ENCODE measurements at places on chromosomes 4 and X. TPM values are rescaled to one million over a fixed set of nuclear protein-coding genes. Genes with fewer than 3 reads are reported as not detected.

DNA sequence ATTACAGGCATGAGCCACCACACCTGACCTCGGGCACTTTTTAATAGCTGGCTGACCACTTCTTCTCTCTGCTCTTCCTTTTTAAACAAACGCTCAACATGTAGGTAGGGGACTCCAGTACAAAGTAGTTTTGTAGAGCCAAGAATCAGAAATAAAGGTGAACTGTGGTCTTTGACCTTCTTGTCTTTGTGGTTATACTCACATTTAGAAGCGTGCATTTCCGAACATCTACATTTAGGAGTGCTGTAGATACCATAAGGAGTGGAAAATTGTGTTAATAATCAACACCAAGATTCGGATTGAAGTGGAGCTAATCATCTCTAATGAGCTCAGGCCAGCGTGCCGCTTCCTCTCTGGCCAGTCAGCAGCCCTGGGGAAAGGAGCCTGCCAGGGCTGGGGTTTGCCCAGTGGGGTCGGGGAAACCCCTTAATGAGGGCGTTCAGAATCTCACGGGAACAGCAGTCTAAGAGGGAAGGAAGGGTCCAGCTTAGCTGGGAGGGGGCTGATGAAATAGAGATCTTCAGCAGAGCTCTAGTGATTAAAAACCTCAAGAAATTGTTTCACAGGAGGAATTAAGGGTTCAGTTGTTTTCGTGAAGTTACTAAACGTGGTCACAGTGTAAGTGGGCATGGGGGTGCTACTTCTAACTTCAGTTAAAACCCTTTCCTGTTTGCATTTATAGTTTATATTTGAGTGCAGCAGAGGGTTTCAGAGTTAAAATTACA is 81.2 kb downstream of the GAB1 start:
- no peaks in the 10 kb centered on the region for H3K27me3 ChIP-seq
- no peak overlapping the region for H3K27ac ChIP-seq
- no peak overlapping the region for H3K4me3 ChIP-seq
- H3K36me3 ChIP-seq: no peaks in the 10 kb centered on the region

DNA sequence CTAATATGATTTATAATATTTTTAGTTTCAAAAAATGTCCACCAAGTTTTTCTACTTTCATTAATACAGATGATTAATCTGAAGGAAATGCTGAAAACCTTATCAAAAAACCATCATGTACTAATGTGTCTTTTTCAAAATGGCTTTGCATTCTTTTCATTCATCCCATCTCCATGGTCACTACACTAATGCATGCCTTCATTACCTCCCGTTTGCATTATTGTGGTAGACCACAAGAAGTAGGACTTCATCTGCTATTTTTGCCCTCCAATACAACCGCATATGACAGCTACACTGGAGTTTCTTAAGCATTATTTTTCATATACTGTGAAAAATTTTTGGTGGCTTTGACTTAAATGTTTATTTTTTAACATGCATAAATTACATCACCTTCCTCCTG is 37.9 kb upstream of the FSTL5 start:
- H3K4me1 ChIP-seq: no peaks in the 10 kb centered on the region
- no peaks in the 10 kb centered on the region for H3K27me3 ChIP-seq
- no peaks in the 10 kb centered on the region for H3K36me3 ChIP-seq
- no peak overlapping the region for H3K27ac ChIP-seq

- H3K36me3 ChIP-seq: no peaks in the 10 kb centered on the region
- no peak for DNase-seq
- no peaks in the 10 kb centered on the region for H3K27me3 ChIP-seq
- peaks cover 29% of the 10 kb centered on the region for H3K4me1 ChIP-seq
- no peak within 1 kb of the TSS for H3K4me3 ChIP-seq
Measured at GRCh38 chr4:119135721-119136121, at the start of gene MYOZ2. MYOZ2 (plus strand) TSS chr4:119135832; CDS start chr4:119136526, 694 bp downstream.

The MAGIX gene
- total RNA-seq: 1.4 TPM

The EDNRA gene
- not detected for total RNA-seq

DNA sequence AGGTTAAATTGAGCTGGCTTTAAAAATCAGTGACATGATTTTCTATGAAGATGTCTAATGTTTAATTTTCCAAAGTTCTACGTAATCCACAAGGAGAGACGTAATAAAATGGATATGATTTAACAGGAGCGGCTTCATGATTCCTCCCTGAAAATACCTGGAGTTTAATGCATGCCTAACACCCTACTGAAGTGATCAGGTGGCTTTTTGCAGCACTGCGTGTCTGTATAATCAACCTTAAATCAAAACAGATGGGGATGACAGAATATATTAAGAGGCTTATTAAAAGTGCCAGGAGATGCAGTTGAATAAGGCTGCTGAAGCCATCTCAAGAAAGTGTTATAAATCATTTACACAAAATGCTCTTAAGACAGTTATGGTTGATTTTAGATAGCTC is 112.4 kb upstream of the TLR3 start:
- H3K27me3 ChIP-seq: no peaks in the 10 kb centered on the region
- H3K4me3 ChIP-seq: no peak overlapping the region
- no peaks in the 10 kb centered on the region for H3K36me3 ChIP-seq
- DNase-seq: no peak

- H3K36me3 ChIP-seq: no peaks in the 10 kb centered on the region
- no peaks in the 10 kb centered on the region for H3K27me3 ChIP-seq
- no peak overlapping the region for H3K27ac ChIP-seq
- no peak overlapping the region for H3K4me3 ChIP-seq
Measured at GRCh38 chr4:187321711-187322110, 598.1 kb upstream of the FAT1 start.

The DAPP1 gene
- total RNA-seq: 18.8 TPM

- H3K36me3 ChIP-seq: no peaks in the 10 kb centered on the region
- no peak overlapping the region for H3K4me3 ChIP-seq
- DNase-seq: no peak
Measured at GRCh38 chr4:163474027-163474426, 473 bp upstream of the TKTL2 start.

The BEX3 gene
- total RNA-seq: 9.5 TPM

DNA sequence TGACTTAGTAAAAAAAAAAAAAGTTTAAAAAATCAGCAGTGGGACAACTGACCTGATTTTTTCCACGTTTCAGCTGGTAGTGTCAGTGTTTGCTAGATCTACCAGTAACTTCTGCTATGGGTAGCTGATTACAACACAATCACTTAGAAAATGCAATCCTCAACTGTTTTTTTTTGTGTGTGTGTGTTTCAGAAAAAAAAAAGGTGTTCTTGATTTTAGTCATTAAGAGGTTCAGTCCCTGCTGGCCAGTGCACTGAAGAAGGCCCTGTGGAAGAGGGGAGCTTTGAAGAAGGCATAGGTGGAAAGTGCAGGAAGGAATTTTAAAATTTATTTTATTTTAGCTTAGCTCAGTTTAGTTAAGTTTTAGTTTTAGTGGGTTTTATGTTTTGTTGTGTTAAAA is 46.9 kb downstream of the SH2D1A start:
- no peaks in the 10 kb centered on the region for H3K27me3 ChIP-seq
- peaks cover 21% of the 10 kb centered on the region for H3K4me1 ChIP-seq

DNA sequence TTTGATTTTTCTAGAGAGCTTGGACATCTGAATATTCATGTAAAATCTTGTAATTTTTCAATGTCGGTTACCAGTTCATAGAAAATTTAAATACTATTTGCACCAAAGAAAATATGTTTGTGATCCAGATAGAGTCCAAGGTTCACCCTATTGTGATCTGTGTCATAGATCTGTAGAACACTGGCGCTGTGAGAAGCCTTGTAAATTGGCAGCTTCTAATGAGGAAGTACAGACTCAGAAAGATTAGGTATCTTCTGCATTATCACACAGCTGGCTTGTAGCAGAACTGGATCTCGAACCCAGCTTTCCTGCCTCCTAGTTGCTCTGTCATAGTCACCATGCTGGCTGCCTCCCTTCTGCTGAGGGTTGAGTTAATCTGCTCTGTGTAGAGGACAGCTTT is 106.5 kb upstream of the PAK3 start:
- H3K27ac ChIP-seq: no peak overlapping the region
- DNase-seq: no peak
- no peak overlapping the region for H3K4me3 ChIP-seq
- H3K36me3 ChIP-seq: no peaks in the 10 kb centered on the region

The FGG gene
- not detected for total RNA-seq

GRCh38 chr4:76980261-76980660 is 30.7 kb downstream of the SEPTIN11 start:
- H3K27ac ChIP-seq: no peak overlapping the region
- H3K4me3 ChIP-seq: no peak overlapping the region
- H3K4me1 ChIP-seq: peaks cover 51% of the 10 kb centered on the region
- DNase-seq: no peak
- H3K27me3 ChIP-seq: no peaks in the 10 kb centered on the region
- no peaks in the 10 kb centered on the region for H3K36me3 ChIP-seq

The GLRA2 gene
- total RNA-seq: not detected

GRCh38 chr4:120673696-120674095 is 248.8 kb downstream of the PRDM5 start:
- H3K4me3 ChIP-seq: no peak overlapping the region
- DNase-seq: no peak
- H3K27me3 ChIP-seq: no peaks in the 10 kb centered on the region

The SPANXN3 gene
- not detected for total RNA-seq

- H3K27me3 ChIP-seq: no peaks in the 10 kb centered on the region
- H3K36me3 ChIP-seq: no peaks in the 10 kb centered on the region
- no peak overlapping the region for H3K4me3 ChIP-seq
- no peak overlapping the region for H3K27ac ChIP-seq
Measured at GRCh38 chr4:68693325-68694075, 23.0 kb upstream of the UGT2B15 start.

The MAGEB10 gene
- total RNA-seq: not detected

- DNase-seq: no peak
- H3K4me3 ChIP-seq: no peak overlapping the region
- no peak overlapping the region for H3K27ac ChIP-seq
- H3K4me1 ChIP-seq: no peaks in the 10 kb centered on the region
- no peaks in the 10 kb centered on the region for H3K36me3 ChIP-seq
- no peaks in the 10 kb centered on the region for H3K27me3 ChIP-seq
Measured at GRCh38 chr4:176256921-176257320, 12.1 kb downstream of the ASB5 start.

DNA sequence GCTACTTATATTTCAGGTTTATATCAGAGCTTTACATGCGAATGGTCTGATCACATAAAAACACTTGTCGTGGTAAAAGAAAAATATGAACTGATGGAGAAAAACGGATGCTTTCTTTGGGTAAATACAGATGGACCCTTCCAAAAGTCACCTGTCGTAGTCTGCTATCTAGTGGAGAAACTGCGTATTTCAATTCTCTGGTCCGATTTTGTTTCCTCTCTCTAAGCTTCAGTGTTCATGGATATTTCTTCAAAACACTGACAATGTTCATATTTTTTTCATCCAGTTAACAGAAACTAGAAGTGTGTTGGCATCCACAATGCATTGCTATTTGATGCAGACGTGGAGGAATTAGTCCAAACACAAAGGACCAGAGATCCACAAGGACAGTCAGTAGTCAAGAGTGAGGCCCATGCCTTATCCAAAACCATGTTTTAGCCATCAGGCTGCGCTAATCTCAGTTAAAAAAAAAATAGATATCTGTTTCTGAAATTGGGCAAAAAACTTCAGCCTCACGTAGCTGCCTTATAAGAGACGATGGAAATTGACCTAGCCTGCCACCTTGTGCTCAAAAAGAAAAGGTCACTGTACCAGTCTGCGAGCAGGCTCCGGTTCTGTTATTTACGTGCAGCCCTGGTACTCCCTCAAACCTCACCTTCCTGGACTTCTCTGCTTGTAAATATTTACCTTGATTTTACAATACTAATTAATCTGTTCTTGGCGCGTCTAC is 16.0 kb downstream of the MEPE start:
- no peaks in the 10 kb centered on the region for H3K27me3 ChIP-seq
- peak overlapping the region; percentile 47 for H3K4me3 ChIP-seq
- DNase-seq: no peak
- no peak overlapping the region for H3K27ac ChIP-seq

The SLIT2 gene
- not detected for total RNA-seq

GRCh38 chrX:108165383-108166111 is 74.0 kb downstream of the ATG4A start:
- H3K36me3 ChIP-seq: no peaks in the 10 kb centered on the region
- H3K4me1 ChIP-seq: no peaks in the 10 kb centered on the region
- no peak for DNase-seq
- no peaks in the 10 kb centered on the region for H3K27me3 ChIP-seq
- no peak overlapping the region for H3K27ac ChIP-seq

- no peak overlapping the region for H3K4me3 ChIP-seq
- no peak overlapping the region for H3K27ac ChIP-seq
- H3K36me3 ChIP-seq: no peaks in the 10 kb centered on the region
- no peaks in the 10 kb centered on the region for H3K4me1 ChIP-seq
- DNase-seq: no peak
Measured at GRCh38 chr4:11408233-11408967, 20.3 kb downstream of the HS3ST1 start.

The SMARCA1 gene
- total RNA-seq: not detected

GRCh38 chr4:125325733-125326132 is 11.0 kb downstream of the FAT4 start:
- no peaks in the 10 kb centered on the region for H3K36me3 ChIP-seq
- no peak overlapping the region for H3K4me3 ChIP-seq
- no peak overlapping the region for H3K27ac ChIP-seq
- H3K4me1 ChIP-seq: no peaks in the 10 kb centered on the region
- no peaks in the 10 kb centered on the region for H3K27me3 ChIP-seq

The SH3D19 gene
- total RNA-seq: not detected

DNA sequence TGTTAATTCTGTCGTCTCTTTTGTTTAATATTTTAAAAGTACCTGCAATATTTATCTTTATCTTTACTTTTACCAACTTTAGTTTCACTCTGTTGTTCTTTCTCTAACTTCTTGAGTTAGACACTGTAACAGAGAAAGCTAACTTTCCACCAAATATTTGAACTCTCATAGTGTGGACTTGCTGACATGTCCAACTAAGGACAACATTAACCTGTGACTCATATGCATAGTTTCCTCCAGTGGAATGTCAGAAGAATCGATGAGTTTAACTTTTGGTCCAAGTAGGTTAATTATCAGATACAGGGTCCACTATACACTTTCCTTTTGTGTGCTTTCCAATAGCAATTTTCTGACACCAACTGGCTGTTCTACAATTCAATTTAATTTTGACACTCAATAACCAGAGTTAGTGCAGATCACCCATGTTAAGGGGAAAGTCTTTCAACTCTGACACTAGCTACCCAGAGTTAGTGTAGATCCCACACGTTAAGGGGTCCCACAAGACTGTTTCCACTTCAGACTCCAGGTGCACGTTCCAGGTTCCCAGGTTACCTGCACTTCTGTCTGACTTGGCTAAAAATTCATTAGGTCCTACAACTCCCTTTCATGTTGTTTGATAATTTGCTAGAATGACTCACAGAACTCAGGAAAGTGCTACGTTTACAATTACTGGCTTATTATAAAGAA is 559.0 kb upstream of the AMOT start:
- H3K36me3 ChIP-seq: no peaks in the 10 kb centered on the region
- H3K27me3 ChIP-seq: no peaks in the 10 kb centered on the region
- no peaks in the 10 kb centered on the region for H3K4me1 ChIP-seq
- H3K27ac ChIP-seq: no peak overlapping the region
- H3K4me3 ChIP-seq: no peak overlapping the region
